ENCODE measurements at places on chromosomes 3 and 15. TPM values are rescaled to one million over a fixed set of nuclear protein-coding genes. Genes with fewer than 3 reads are reported as not detected.

The COMMD2 gene
- total RNA-seq = 27.3 TPM

The PLA2G4E gene
- total RNA-seq = not detected

The TJP1 gene
- total RNA-seq = 42.8 TPM

The SMCO1 gene
- not detected for total RNA-seq

The SLC27A2 gene
- not detected for total RNA-seq

The SCG5 gene
- total RNA-seq = 100 TPM

The OGG1 gene
- total RNA-seq = 15.6 TPM

The CPLX3 gene
- total RNA-seq = not detected

The ARRDC4 gene
- total RNA-seq = 6.7 TPM

The DAZL gene
- total RNA-seq = not detected

The LNP1 gene
- total RNA-seq = 3.5 TPM

The CCDC54 gene
- not detected for total RNA-seq

The FOXB1 gene
- not detected for total RNA-seq

The IL5RA gene
- total RNA-seq = not detected

The LSM3 gene
- total RNA-seq = 4.4 TPM

The GABRR3 gene
- total RNA-seq = not detected

The SLC22A14 gene
- total RNA-seq = 0.23 TPM

The SAMMSON gene
- not detected for total RNA-seq

The RTP4 gene
- 1.6 TPM for total RNA-seq

The TYRO3 gene
- 9.7 TPM for total RNA-seq

The ELP6 gene
- total RNA-seq = 32.2 TPM

The CELF6 gene
- total RNA-seq = 0.35 TPM

The PEX11A gene
- total RNA-seq = 5.0 TPM

The SLC38A3 gene
- total RNA-seq = not detected

The HES1 gene
- total RNA-seq = 24.2 TPM

The TRIM42 gene
- total RNA-seq = not detected

The CXCR6 gene
- total RNA-seq = not detected

The LMAN1L gene
- total RNA-seq = not detected

The ARGFX gene
- not detected for total RNA-seq

The BNC1 gene
- total RNA-seq = 0.47 TPM

The ZNF385D gene
- 0.08 TPM for total RNA-seq

The SEMA6D gene
- 14.9 TPM for total RNA-seq

The LEKR1 gene
- total RNA-seq = 0.47 TPM

The TCAIM gene
- 10.8 TPM for total RNA-seq

The CFAP100 gene
- not detected for total RNA-seq

The COL6A5 gene
- total RNA-seq = 0.12 TPM

The SEMA3G gene
- not detected for total RNA-seq

The C2CD4B gene
- total RNA-seq = 0.68 TPM
